ENCODE measurements at places on chromosomes 16 and 17.

DNA sequence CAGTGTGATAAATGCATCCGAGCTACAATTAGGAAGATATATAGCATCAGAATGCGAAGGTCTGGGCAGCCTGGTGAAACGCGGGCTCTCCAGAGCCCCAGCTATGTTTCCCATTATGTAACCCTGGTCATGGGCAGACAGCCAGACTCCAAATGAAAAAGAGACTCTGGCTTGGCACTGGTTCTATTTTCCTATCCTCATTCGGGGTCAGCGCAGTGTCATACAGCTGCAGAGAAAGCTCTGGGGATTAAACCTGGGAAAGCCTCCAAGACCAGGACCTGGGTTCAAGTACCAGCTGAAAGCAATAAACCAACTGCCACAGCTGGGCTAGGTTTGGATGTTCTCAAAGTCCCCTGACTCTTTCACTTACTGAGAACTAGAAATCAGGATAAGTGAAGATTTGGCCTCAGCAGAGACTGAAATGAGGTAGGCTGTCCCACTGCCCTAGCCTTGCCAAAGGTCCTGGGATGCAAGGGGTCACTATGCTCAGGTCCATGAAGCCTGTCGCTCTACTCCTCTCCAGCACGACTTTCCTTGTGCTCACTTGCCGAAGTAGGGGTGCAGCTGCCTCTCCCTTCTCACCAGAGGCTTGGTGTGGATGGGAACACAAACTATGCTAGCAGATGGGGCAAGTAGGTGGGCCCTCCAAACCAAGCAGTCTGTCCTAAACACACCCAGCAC is 123.8 kb downstream of the SMG6 start:
- DNase-seq, result peak; percentile 95

DNA sequence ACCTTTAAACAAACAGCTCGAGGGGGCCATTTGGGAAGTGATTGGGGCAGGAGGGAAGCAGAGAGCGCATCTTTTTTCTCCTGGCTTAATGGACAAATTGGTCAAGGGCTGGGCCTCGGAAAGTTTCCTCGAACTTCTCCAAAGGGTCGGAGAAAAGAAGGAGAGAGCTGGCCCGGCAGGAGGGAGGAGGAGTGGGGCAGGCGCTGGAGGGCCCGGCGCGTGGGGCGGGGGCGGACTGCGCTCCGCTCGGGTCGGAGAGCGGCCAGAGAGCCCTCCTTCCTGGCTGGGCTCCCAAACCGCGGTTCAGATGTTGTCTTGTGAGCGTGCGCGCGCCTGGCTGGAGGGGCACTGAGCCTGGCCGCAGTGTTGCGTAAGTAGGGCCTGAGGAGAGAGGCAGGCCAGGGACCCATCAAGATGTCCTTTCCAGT is 1.2 kb downstream of the MMP2 start:
- peak; percentile 88 for DNase-seq

- DNase-seq, result peak; percentile 53
Measured at GRCh38 chr16:80804056-80804525, 307 bp downstream of the CDYL2 start.

DNA sequence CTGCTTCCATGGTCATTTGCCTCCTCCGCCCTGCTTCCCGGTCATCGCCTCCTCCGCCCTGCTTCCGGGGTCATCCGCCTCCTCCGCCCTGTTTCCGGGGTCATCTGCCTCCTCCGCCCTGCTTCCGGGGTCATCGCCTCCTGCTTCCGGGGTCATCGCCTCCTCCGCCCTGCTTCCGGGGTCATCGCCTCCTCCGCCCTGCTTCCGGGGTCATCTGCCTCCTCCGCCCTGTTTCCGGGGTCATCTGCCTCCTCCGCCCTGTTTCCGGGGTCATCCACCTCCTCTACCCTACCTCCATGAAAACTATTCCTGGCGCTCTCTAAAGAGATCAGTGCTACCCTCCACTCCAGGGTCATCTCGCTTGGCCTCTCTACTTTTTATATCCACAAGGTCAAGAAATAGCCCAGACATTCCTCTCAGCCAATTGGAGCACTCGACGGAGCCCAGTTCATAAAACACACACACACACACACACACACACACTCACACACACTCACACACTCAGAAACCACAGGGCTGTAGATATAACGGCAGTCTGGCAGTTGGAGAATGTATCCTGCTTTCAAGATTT is 44.8 kb downstream of the TRARG1 start:
- DNase-seq, result no peak

GRCh38 chr17:38609280-38610031 is 3.7 kb upstream of the SRCIN1 start:
- DNase-seq, result no peak

GRCh38 chr16:31874366-31875111 is 932 bp downstream of the ZNF267 start:
- peak; percentile 65 for DNase-seq

- DNase-seq, result no peak
Measured at GRCh38 chr16:4393240-4393600, 21.6 kb downstream of the VASN start.

- DNase-seq, result no peak
Measured at GRCh38 chr17:60525328-60525684, 736 bp downstream of the APPBP2 start.

- DNase-seq, result peak; percentile 72
Measured at GRCh38 chr17:6831661-6832263, at the start of gene TEKT1. TSS of gene TEKT1 (minus strand) at chr17:6831729. CDS start at chr17:6830376, 1,353 bp downstream.

DNA sequence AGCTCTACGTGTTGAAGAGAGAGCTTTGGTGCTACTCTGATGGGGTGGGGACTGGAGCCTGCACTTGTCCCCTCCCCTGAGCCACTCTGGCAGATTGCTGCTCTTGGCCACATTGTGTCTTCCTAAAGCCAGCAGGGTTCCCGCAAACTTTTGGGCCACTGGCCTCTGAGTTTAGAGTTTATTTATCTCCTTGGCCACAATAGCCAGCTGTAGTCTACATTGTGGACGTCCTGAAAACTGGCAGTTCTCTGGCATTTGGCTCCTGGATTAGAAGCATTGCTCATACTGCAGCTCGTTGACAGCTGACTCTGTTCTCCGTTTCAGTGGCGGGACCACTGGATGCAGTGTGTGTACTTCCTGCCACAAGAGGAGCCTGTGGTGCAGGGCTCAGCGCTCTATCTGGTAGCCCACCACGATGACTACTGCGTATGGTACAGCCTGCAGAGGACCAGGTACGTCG is 34.6 kb downstream of the PRMT7 start:
- peak; percentile 32 for DNase-seq

DNA sequence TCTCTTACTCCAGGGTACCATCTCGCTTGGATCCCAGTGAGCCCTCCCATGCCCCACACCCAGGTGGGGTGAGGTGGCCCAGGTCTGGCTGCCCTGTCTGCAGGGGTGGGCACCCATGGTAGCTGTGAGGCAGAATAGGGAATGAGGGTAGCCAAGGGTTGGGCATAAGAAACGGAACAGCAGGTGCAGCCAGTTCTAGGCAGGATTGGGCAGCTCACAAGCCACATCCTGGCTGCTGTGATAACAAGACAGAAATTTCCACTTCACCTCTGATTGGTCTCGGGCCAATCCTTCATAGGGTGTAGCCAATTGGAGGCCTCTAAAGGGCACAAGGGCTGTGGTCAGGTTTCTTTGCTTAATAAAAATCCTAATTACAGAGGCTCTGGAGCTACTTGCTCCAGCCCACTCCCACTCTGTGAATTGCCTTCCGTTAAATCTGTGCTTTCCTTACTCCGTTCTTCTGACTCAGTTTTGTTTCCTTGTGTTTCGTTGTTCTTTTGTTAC is 1.5 kb upstream of the ARHGDIG start:
- DNase-seq, result peak; percentile 70

DNA sequence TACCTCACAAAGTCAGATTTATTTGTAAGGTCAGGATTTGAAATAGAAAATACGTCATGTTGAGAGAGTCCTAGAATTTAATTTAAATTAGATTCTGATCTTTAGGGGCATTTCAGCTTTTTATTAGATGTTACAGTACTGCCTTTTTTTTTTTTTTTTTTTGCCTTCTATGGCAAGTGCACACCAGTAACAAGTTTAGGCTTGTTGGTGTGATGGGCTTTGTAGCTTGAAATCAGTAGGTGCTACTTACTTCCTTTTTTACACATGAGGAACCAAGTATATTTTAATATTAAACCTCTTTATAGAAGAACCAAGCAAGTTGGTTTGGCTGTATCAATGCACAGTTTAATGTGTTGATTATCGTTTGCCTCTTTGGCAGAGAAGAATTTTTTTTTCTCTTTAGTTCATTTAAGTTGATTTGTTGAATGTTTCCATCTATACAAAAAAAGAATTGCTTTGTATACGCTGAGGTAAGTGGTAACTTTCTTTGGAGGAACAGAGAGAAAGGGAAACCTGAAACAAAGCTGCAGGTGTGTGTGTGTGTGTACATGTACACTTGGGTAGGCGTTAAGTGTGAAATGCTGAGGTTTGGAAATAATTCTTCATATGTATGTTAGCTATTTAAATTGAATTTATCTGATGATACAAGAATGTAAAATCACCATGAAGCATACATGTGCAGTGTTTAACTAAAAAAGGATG is 15.7 kb downstream of the RBL2 start:
- no peak for DNase-seq

DNA sequence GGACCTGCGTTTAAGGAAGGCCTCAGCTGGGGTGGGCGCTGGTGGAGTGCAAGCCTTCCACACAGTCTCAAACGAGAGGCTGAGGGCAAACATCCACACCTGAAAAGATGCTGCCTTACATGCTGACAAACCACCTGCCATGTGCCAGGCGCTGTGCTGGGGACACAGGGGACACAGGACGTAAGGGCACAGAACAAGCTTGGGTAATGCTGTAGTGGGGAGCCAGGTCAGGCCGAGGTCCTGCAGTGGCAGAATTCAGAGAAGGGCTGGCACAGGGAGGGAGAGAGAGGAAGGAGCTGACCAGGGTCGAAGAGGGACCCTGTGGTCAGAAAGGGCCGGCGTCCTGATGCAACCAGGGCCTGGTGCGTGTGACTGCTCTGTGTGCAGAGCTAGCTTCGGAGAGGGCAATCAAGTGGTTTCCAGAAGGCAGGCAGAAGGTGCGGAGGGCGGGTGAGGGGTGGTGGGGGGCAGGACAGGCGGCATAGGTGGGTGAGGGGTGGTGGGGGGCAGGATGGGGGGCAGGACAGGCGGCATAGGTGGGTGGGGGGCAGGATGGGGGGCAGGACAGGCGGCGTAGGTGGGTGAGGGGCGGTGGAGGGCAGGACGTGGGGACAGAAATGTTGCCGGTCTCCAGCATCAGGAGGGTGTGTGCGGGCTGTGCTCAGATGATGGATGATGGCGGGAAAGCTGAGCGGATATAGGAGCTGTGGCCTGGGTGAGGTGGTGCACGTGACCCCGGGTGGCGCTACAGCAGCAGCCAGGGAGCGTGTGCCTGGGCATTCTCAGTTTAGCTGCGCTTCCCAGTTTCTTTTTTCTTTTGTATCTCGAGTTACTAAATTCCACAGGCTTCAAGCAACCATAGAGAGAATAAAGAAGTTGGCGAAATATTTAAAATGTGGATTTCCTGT is 18.8 kb downstream of the TELO2 start:
- no peak for DNase-seq

All from iris pigment epithelial cell (primary cell).